ENCODE measurements at places on chromosomes 1 and 21.

DNA sequence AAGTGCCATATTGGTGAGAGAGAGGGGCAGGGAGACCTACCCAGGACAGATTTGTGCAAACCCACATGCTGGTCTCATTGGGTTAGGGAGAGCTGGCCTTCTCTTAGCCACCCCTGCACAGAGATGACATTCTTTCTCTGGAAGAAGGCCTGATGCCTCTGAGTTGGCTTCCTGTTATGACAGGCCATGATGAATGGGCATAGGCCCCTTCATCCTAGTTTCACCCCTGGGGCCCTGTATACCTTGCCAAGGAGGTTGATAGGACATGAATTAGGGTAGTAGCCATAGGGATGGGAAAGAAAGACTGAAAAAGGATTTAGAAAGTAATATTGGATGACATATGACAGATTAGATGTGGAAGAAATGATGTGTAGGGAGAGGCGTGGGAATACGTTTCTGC, 46.6 kb downstream of the TENT5C start:
- DNase-seq: peak; percentile 30

- peak; percentile 39 for DNase-seq
Observed at GRCh38 chr1:172041742-172042141, 200.4 kb downstream of the DNM3 start.

DNA sequence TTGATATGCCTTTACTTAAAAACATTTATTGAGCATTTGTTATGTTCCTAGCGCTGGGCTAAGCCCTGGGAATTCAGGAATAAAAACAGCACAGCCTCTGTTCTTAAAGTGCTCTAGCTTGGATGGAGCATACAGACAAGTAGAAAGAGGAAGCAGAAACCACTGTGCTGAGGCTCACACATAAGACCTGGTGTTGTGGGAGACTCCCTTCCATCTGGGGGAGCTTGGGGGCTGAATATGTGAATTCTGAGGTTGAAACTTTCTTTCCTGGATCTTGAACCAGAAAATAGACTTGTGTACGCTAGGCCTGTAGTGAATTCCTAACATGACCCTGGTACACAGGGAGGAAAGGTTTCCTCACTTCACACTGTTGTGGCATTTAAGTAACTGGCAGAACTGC, 209.9 kb downstream of the ZNF326 start:
- DNase-seq: no peak

DNA sequence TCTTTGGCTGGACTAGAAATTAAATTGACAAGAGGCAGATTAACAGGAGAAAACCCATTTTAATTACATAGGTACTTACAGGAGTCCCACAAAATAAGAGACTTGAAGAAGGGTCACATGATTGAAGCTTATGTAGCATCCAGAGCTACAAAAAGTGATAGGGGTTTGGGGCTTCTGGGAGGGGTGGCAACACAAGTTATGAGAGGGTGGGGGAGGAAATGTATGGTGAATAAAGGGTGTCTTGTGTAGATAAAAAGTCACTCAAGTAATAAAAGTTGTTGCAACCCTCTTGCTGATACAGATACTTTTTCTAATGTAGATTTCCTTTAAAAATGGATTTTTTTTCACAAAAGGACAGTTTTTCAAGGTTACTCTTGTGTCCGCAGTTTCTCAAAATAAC, 24.0 kb downstream of the USP25 start:
- DNase-seq: no peak

DNA sequence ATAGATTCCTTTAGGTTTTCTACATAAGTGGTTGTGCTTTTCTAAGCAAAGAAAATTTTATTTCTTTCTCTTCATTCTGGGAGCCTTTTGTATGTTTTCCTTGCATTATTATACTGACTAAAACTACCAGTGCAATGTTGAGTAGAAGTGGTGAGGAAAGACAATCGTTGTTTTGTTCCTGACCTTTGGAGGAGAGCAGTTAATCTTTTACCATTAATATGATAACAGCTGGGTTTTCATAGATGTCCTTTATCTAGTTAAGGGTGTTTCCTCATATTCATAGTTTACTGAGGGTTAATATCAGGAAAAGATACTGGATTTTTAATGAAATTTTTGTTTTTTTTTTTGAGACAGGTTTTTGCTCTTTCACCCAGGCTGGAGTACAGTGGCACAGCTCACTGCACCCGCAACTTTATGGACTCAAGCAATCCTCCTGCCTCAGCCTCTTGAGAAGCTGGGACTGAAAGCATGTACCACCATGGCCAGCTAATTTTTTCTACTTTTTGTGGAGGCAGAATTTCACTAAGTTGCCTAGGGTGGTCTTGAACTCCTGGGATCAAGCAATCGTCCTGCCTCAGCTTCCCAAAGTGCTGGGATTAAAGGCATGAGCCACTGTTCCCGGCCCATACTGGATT, 9.0 kb upstream of the KCTD3 start:
- DNase-seq: no peak

- no peak for DNase-seq
Observed at GRCh38 chr21:42739061-42739931, 85.9 kb downstream of the PDE9A start.

GRCh38 chr1:14605945-14606344, 7.5 kb downstream of the KAZN start:
- no peak for DNase-seq

GRCh38 chr21:36627242-36627641, 71.7 kb upstream of the SIM2 start:
- peak; percentile 74 for DNase-seq

DNA sequence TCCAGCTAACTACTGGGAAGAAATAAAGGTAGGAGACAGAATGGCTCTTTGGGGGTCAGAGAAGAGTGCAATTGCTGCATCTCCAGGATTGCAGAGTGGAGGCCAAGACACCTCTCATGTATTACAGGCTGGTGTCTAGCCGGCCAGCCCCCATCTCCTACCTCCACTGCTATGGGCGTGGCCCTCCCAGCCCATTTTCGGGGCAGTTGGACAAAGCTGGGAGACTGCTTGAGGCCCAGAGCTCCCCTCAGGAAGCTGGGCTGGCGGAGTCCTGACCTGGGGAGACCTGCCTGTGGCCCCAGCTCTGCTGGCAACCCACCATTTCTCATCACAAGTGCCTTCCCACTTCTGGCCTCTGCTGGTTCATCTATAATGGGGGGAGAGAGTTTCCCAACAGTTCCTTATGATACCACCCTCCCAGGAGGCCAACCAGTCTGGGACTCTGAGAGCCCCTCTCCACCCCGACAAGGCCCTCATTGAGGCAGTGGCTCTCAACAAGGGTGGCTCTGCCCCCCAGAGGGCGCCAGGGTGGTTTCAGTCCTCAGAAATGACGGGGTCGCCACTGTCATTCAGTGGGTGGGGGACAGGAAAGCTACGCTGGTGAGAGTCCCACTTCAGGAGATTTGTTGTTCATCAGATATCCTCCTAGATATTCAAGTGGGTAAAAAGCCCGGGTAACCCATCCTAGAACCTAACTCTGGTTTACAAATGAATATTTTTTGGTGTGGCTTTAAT, 11.5 kb downstream of the RAP1GAP start:
- DNase-seq: no peak

GRCh38 chr1:26075421-26076144, 8.2 kb upstream of the TRIM63 start:
- DNase-seq: no peak

DNA sequence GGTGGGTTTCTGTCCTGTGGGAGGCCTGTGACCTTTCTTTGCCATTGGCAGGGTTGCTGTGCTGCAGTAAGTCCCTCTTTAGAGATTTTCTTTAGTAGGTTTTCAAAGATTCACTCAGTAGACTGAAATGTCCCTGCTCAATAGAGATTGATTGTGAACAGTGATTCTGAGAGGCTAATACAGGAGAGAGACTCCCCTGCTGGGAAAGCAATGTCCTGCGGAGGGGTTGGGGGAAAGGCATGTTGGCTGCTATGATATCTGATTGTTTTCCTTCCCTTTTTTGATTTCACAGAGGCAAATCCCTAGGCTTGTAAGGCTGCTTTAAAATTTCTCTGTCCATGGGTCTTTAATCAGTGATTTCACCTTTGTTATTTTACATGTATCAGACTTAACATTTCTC, 589.9 kb downstream of the ADGRL2 start:
- no peak for DNase-seq

Data from fibroblast of skin of right biceps (primary cell).